Activated CD4-positive, CD25-positive, alpha-beta regulatory T cell (primary cell): ENCODE measurements at places on chromosomes 2 and 18.

DNA sequence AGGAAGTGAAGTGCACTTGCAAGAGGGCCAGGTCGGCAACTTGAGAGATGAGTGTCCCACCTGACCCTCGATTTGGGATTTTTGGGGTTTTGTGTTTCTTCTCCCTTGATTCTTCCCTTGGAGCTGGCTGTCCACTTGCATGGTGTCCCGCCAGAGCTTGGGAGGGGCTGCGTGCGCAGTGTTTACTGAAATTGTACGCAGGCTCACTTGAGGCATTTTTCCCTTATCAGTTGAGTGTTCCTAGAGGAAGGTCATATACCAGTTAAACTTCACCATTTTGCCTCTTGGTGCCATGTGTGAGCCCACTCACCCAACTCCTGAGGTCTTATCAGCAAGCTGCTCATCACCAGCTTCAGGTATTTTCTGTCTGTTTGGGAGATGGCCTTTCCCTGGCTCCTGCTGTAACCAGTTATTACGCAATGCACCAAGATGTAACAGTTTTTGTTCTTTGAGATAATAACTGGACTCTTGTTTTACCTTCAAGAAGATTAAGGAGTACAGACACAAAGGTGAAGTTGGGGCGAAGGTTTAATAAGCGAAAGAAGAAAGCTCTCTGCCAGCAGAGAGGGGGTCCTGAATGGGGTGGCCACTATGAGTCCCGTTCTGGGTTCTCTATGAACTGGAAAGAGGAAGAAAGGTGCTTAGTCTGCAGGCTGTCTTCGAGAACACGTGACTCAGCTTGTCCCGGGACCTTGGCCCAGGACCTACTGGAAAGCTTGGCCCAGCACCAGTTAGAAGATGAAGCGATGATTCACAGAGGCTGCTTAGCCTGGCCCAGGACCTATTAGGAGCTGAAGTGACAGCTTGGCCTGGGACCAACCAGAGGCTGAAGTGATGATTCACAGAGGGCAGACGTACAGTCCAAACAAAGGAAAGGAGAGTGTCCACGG lies 21.5 kb upstream of the TXNL4A start:
- DNase-seq = no peak

DNA sequence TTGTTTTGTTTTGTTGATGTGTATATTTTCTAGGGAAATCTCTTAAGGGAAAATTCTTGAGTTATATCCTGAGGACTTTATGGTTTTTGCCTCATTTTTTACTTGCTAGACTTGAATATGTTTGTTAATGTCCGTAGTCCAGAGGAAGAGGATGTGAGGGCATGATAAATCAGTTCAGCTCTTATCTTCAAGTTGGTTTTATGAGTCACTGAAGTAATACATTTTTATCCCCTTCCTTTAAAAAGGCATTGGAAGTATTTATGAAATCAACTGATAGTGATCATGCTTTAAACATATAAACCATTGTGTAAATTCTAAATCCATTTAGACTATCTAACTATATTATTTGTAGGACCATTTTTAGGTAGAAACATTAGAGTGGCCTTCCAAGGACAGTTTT lies 43.9 kb upstream of the CYBRD1 start:
- no peak for DNase-seq

DNA sequence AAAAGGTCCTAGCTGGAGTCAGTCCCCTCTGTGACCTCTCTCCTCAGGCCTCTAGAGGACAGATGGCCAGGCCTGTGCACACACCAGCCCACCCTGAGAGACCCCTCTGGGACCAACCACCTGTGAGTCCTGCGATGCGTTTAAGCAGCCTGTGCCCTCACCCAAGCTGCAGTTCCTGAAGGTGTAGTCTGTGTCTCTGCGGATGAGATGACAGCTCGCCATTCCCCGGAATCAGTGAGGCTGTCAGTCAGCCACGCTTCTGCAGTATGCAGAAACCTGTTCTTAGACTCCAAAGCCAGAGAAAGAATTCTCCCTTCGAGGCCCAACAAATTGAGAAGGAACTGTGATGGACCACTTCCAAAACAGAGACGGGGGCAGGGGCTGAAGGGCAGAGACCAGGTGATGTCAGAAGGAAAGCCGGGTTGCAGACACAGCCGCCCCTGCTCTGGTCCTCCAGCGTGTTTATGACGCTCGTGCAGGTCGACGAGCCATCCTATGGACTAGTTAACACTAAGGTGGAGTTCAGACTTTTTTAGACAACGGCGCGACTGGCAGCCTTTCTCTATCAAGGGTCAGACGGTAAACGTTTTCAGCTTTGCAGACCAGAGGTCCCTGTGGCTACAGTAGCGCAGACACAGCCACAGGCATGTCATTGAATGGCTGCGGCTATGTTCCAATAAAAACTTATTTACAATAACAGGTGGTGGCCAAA lies 10.2 kb downstream of the MTERF4 start:
- no peak for DNase-seq

- no peak for DNase-seq
These were observed 78.3 kb downstream of the SMAD7 start for GRCh38 chr18:48872234-48873145.

GRCh38 chr2:150624001-150624401 lies 136.5 kb upstream of the RND3 start:
- DNase-seq = no peak

DNA sequence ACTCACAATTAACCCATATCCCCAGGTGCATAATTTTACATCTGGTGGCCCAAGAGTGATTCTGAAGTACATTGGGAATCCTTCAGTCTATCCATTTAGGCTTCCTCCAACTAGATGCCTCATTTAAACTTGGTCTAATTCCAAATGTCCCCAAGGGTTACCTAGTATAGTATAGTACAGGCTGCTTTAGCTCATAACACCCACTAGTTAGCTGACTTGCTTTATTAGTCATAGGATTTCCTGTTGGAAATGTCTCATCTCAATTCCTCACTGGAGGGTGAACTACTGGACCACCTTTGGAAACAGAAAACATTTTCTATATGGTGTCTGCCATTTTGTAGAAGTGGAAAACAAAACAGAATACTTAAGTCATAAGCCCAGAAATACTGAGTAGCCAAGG lies 202.5 kb upstream of the SESTD1 start:
- no peak for DNase-seq

GRCh38 chr2:239266779-239267287 lies 134.0 kb downstream of the HDAC4 start:
- DNase-seq = no peak

GRCh38 chr2:199356412-199356811 lies 101.3 kb downstream of the SATB2 start:
- DNase-seq = no peak
